ENCODE measurements at places on chromosomes 1 and 21.

- DNase-seq = no peak
Observed at GRCh38 chr1:111471012-111471411, 2.8 kb upstream of the C1orf162 start.

GRCh38 chr1:244297616-244298015 lies 154.1 kb downstream of the ADSS2 start:
- DNase-seq = no peak

GRCh38 chr1:34013958-34014737 lies 150.3 kb downstream of the HMGB4 start:
- DNase-seq = no peak

DNA sequence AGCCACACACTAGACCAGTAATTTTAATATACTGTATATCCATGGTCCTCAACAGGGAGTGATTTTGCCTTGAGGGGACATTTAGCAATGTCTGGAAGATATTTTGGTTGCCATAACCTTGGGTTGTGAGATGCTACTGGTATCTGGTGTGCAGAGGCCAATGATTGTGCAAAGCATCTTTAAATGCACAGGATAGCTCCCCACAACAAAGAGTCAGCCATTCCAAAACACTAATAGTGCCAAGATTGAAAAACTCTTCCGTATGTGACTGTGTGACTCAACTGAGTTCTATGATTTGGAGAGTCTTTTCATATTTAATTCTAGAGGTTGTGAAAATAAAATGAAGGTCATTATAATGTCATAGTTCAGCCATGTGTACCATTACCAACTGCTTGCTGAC lies 141.4 kb upstream of the CACYBP start:
- no peak for DNase-seq

GRCh38 chr1:26702680-26703038 lies 6.8 kb downstream of the ARID1A start:
- DNase-seq = no peak

GRCh38 chr1:231706934-231707333 lies 80.3 kb downstream of the DISC1 start:
- DNase-seq = no peak

DNA sequence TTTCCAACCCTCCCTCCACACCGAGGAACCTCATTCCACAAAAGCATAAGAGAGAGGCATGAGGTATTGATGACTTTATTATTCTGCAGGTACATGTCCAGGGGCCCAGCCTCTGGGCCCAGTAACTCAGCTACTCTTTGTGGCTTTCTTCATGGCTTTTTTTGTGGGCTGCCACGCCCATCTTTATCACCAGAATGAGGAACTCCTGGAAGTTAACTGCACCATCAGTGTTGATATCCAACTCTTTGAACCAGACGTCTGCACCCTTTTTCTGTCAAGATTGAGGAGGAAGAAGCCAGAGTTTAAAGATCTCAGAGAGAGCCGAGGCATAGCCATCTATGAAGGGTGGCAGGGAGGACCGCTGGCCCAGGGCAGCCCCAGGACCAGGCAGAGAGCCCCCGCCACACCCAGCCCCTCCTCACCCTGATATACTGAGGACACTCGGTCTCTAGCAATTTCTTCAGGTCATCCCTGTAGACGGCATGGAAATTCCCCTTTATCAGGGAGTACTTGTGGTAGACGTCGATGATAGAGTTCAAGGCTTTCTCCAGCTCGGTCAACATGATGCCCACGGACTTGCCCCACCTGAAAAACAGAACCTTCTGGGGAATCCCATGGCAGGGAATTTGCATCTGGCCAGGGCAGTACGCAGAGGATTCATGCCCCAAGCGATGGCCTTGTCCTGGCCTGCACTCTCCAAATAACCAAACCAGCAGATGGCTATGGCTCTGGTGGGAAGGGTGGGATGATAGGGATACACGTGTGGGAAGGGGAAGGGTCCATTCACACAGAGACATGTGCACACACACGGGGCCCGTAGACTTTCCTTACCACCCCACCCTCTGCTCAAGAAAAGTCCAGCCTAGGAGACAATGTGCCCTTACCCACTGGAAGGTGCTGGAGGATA lies 647 bp downstream of the S100A8 start:
- DNase-seq = no peak

GRCh38 chr1:153353226-153353947 lies 4.3 kb upstream of the S100A9 start:
- no peak for DNase-seq

GRCh38 chr1:96418969-96419368 lies 302.6 kb upstream of the PTBP2 start:
- DNase-seq = no peak

DNA sequence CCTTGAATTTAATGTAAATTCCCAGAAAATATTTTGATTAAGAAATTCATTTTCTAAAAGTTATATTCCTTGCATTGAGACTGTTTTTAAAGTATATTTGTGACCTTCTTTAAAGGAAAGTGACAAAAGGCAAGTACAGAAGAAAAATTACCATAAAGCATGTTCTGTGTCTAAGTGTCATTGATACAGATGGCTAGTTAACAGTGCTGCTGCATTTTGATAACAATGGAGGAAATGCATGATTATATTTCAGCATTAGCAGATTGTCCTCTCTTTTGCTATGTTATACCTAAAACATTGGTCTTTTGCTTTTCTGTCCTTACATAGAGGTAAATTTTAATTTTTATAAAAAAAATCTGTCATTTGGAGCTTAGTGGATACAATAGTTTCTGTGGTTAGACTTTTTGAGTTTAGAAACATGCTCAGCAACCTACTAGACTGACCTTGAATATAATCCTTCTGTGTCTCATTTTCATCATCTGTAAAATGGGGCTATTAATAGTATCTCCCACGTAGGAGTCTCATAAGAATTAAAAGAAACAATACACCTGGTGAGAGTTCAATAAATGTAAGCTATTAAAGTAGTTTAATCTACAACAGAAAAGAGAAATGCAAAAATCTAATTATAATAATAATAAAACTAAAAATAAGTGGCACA lies 51.1 kb upstream of the RGS21 start:
- no peak for DNase-seq

GRCh38 chr1:222552882-222553281 lies 5.0 kb upstream of the HHIPL2 start:
- DNase-seq = no peak

DNA sequence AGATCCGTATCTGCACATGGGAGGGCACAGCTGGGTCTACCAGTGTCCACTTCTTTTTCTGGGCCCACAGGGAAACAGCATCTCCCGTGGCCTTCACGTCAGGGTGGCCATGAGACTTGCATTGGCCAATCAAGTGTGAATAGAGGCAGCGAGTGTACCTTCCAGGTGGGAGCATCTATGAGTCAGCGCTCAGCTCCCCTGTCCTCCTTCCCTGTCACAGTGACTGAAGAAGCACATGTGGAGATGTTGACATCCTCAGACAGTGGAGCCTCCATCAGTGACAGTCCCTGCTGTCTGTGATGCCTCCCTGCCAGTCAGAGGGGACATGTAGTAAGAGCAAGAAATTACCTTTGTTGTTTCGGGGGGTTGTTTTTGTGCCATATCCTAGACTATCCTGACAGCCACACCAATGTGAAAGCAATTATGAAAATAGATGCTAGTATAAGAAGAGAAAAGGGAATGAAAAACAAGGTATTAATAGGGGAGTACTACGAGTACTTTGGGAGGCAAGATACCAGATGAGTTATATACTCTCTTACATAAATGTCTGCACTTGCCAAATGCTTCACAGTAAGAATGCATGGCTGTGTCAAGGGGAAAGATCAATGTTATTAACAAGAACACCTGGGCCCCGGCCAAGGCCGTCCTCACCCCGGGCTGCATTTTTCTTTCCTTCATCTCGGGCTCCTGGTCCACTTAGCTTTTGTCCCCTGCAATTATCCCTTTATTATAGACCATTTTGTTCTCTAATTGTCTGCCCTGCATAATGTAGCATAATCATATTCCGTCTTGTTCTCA lies 86.0 kb downstream of the MATN1 start:
- DNase-seq = no peak

- DNase-seq = no peak
Observed at GRCh38 chr1:47683401-47683800, 245.6 kb downstream of the FOXD2 start.

GRCh38 chr1:25099343-25099951 lies 132.9 kb downstream of the SYF2 start:
- DNase-seq = no peak

- DNase-seq = no peak
Observed at GRCh38 chr1:63051356-63051755, 267.4 kb downstream of the ATG4C start.

GRCh38 chr1:241423541-241424479 lies 66.8 kb upstream of the RGS7 start:
- DNase-seq = peak; percentile 45

DNA sequence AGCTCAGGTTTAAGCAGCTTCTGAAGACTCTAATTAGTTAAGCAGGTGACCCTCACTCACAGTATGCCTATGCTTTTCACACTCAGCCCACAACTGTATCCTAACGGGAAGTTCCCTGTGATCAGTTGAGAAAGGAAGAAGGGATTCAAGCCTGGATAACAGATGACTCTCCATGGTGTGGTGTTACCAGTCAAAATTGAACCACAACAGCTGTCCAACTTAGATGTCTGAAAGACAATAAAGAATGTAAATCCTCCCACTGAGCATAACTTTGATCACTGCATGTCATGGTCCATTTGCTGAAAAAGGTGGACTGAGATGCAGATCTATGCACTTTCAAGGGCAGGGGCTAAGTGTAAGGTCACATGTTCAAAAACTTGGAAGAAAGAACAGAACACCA lies 32.3 kb upstream of the DIPK1A start:
- DNase-seq = no peak

DNA sequence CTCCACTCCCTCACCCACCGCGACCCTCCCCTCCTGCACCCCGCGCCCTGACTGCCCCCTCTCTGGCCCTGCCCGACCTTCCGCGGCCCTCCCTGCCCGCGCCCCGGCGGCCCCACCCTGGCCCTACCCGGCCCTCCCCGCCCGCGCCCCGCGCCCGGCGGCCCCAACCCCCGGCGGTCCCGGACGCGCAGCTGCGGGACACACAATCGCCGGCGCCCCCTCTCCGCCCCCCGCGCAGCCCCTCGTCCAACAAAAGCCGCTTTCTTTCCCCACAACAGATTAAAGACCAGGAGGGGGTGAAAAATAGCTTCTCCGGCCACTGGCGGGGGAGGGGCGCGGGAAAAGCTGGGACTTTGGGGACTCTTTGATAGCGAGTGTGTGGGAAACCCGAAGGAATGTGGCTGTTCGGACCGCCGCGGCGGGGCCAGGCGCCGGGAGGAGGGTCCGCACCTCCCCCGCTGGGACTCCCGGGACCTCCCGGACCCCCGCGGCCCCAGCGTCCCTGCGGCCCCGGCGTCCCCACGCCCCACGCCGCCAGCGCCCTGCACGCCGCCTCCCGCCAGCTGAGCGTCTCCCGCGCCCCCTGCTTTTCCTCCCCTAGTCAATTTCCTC lies 8.8 kb upstream of the ID3 start:
- no peak for DNase-seq

GRCh38 chr1:200958597-200958996 lies 63.9 kb downstream of the INAVA start:
- no peak for DNase-seq

DNA sequence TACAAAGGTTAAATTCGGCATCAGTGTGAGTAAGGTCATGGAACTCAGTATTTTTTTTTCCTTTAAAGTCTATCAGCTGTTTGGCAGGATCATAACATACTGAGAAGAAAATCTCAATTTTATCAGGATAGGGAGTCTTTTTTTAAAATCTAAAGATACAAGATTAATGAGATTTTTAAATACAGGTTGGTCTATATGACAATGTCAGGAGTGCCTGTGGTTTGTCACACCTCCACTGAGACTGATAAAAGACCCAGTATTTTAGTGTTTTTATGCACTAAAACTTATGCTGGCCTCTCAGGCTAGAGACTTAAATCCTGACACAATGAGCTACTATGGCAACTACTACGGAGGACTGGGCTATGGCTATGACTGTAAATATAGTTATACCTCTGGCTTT lies at the start of gene KRTAP20-3:
Gene KRTAP20-3 (plus strand): TSS at position 301 of the 400 bp plus-strand sequence.
- no peak for DNase-seq

- no peak for DNase-seq
Observed at GRCh38 chr1:10171105-10171767, 39.1 kb upstream of the KIF1B start.

DNA sequence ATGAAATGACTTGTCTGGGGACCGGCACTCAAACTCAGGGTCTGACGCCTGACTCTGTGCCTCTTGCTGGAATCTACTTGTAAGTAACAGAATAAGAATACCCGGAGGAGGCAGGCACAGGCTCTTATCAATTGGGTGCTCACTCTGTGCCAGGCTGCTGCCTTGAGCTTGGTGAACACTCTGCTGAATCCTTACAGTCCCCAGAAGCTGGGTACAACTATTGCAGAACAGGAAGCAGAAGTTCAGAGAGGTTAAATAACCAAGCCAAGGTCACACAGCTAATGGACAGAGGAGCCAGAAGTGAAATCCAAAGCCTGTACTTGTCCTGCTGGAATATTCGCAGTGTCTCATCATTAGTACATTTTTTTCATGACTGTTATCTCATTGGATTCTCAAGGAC lies 86.0 kb downstream of the EPHB2 start:
- no peak for DNase-seq

- no peak for DNase-seq
Observed at GRCh38 chr1:56790036-56790435, 29.2 kb downstream of the FYB2 start.

GRCh38 chr1:12616709-12617373 lies 1.2 kb downstream of the DHRS3 start:
- DNase-seq = no peak

- no peak for DNase-seq
Observed at GRCh38 chr1:240192851-240193250, 101.2 kb downstream of the FMN2 start.

- DNase-seq = no peak
Observed at GRCh38 chr1:172427191-172427590, 6.7 kb downstream of the C1orf105 start.

- DNase-seq = no peak
Observed at GRCh38 chr1:180057883-180058396, 96.7 kb upstream of the QSOX1 start.

GRCh38 chr1:112460615-112461014 lies 48.1 kb upstream of the WNT2B start:
- DNase-seq = no peak

- DNase-seq = no peak
Observed at GRCh38 chr21:45982092-45982757, 655 bp downstream of the COL6A1 start.

- peak; percentile 42 for DNase-seq
Observed at GRCh38 chr21:28342212-28342810, 650.4 kb downstream of the LTN1 start.

GRCh38 chr1:40257688-40258444 lies at the start of gene ZMPSTE24:
Gene ZMPSTE24, plus strand, starts transcription at chr1:40258236. Its CDS starts 36 bp downstream, at chr1:40258272.
- DNase-seq = peak; percentile 97

DNA sequence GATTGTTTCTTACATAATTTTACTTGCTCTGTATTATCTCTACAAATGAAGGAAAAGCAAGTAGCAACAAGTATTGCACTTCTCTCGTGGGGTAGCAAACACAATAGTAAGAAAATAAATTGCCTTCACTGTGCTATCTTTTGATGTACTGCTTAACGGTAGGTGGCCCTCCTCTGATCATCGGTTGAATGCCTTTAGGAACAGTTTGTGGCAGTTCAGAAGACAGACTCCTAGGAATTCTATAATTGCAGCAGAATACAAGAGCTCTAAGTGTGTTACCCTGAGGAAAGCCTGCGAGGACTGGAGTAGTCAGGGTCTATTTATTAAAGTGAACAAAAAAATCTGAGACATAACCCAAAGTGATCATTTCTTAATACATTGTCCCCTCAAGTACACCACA lies 1135.9 kb downstream of the KCNT2 start:
- DNase-seq = no peak

GRCh38 chr1:12504601-12505000 lies 113.4 kb downstream of the DHRS3 start:
- no peak for DNase-seq
